ENCODE measurements at places on chromosomes 7 and 10.

- DNase-seq: no peak
These were observed 50.9 kb downstream of the INPP5A start for GRCh38 chr10:132588301-132589013.

GRCh38 chr10:116857156-116857555 lies 7.9 kb downstream of the ENO4 start:
- DNase-seq: no peak

DNA sequence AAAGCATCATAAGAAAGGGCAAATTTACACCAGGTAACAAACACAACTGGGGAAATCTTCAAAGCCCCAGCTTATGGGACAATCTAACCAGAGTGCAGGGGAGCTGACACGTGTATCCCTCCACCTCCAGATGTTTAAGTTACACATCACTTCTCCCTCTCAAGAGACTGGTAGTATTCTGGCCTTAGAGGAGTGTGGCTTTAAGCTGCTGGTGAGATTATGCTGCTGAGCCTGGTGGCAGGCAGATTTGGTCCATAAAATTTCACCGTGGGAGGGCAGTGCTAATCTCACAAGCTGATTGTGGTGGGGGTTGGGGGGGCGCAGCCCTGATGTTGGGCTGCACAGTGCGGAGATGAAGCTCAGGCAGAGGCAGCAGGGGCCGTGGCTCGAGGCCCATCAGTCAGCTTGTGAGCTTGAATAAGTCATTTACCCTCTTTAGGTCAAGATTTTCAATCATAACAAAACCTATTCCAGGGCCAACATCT lies 431.0 kb upstream of the GALNT17 start:
- DNase-seq: no peak

DNA sequence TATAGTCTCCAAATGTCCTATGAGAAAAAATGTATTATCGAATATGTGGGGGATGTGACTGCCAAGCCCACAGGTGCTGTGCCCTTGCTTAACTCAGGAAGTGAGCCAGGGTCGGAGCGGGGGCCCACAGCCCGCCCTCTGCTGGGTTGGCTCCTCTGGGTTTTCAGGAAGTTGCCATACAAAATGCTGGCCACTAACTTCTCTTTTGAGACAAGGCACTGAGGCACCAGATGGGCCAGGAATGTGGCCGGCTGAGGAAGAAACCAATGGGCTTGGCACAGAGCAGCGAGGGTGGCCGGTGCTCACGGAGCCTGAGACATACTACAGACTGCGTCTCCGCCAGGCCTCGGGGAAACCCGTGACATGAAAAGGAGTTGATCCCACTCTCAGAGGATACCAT lies 58.9 kb downstream of the FAM53B start:
- no peak for DNase-seq

DNA sequence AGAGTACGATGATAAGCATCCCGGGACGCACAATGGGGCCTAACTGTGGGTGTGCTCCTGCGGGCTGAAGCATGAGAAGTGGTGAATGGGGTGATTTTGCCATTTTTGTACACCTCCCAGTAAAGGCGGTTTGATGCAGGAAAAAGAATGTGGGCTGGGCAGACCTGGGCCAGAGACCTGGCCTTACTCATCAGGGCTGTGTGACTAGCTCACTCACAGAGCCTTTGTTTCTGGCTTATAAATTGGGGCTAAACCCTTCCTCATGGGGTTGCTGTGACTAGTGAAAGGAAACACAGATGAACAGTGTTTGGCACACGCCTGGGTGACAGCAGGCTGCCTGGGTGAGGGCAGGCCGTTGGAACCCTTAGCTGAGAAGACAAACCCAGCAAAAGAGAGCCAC lies 18.0 kb downstream of the RRP12 start:
- no peak for DNase-seq

GRCh38 chr10:62643606-62644587 lies 160.6 kb upstream of the ADO start:
- no peak for DNase-seq

DNA sequence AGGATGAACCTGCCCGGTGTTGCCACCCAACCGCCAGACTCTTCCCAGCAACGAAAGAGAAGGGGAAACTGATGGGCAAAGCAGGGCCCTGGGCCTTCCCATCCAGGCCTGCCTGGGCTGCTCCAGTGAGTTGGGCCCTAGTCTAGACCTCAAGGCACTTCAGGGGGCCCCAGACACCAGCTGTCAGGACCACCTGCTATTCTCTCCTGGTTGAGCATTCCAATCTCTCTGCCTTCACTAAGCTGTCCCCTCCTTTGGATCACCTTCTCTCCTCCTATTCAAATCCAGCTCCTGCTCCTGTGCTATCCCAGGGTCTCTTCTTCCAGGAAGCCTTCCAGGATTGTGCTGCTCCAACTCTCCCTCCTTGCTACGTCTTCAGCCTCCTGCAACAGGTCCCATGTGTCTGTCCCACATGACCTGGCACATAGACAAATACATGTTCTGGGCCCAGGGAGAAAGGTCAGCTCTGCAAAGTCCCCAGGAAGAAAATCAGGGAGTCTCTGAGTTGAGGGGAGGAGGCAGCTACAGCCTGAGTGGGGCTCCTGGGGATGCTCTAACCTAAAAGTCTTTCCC lies 3.1 kb downstream of the STX1A start:
- no peak for DNase-seq

DNA sequence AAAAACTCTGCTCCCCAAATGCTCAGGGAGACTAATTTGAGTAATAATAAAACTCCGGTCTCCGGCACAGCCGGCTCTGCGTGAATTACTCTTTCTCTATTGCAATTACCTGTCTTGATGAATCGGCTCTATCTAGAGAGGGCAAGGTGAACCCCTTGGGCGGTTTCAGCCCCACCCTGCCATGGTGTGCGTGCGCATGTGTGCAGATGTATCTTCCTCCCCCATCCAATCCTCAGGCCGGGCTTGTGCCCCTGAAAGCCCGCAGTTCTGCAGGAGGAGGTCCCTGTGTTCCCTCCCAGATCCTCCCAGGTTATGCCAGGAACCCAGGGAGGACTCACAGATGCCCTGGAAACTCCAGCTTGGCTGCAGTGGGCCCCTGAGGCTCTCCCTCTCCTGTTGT lies 48.3 kb upstream of the MYL10 start:
- DNase-seq: no peak

DNA sequence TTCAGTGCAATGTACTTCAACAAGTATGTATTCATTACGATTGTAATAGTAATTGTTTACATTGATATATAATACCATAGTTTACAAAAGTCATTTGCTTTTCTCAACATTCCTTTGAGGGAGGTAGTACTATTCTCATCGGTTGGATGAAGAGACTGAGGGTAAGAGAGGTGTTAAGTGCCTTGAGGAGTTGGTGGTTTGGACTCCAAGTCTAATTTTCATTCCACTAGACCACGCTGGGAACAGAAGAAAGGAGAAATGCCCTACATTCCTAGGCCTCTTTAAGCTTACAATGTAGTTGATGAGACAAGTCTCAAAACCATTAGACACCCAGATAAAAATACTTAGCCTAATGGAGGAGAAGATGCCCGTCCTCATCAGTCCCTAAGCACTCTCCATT lies 28.6 kb downstream of the CDK1 start:
- no peak for DNase-seq

DNA sequence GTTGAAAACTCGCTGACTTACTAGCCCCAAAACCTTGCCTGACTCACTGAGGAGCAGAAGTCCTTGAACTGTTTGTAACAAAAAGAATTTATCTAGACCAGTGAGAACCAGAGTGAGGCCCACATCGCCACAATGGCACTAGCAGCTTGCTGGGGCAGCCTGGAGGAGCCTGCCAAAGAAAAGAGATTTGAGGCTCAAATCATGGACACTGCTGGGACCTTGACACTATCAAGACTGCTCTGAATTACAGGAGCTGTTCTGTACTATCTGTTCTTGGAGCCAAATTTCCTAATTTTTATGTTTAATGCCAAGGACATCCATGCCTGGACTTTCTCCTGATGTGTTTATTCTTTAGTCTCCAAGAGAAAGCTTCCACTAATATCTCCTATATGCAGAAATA lies 82.0 kb upstream of the JCAD start:
- DNase-seq: no peak

DNA sequence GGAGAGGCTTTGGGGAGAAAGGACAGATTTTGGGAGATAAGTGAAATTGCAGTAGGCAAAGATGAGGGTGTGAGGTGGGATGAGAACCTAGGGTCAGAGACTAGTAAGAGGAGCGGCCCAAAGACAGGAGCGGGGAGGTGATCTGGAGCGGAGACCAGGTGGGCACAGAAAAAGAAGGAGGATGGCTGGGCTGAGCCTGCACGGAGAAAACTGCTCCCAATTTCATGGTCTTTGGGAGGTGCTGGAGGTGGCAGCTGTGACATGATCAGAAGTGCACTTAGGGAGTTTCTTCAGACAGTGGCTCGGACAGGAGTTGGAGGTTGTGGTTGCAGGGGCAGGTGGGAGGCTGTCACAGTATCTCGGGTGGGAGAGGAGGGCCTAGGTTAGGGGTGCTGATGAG lies 232.8 kb downstream of the SKAP2 start:
- no peak for DNase-seq

- DNase-seq: no peak
These were observed 195.8 kb downstream of the PTEN start for GRCh38 chr10:88059190-88059589.

- no peak for DNase-seq
These were observed 5.4 kb upstream of the GLI3 start for GRCh38 chr7:42242381-42242780.

DNA sequence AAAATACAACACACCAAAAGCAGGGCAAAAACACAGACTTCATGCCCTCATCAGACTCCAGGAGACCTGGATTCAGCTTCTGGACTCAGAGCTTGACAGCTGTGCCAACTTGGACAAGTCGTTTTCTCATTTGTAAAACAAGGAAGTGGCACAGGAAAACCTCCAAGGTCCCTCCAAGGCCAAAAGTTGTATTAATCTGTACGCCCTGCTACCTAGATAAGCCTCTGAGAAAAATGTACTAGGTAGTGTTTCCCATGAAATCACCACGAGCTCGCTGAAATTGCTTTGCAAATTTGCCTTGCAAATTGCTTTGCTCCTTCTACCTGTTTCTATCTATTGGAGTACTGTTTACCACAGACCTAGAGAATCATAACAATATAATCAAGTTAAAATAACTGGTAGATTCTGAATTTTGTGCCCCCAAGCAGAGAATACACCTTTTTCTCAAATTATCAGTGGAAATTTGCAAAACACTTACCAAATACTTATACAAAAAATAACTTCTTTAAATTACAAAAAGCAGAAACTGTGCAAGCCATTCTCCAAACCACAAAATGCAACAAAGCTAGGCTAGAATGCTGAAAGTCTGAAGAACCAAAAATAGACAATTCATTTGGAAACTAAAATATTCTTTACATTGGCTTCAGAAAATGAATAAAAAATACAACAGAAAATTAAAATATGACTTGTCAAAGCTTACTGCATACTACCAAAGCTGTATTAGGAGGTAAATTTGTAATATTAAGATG lies 158.1 kb upstream of the CHST15 start:
- DNase-seq: no peak

- DNase-seq: no peak
These were observed 14.8 kb upstream of the LSM8 start for GRCh38 chr7:118169146-118169545.

DNA sequence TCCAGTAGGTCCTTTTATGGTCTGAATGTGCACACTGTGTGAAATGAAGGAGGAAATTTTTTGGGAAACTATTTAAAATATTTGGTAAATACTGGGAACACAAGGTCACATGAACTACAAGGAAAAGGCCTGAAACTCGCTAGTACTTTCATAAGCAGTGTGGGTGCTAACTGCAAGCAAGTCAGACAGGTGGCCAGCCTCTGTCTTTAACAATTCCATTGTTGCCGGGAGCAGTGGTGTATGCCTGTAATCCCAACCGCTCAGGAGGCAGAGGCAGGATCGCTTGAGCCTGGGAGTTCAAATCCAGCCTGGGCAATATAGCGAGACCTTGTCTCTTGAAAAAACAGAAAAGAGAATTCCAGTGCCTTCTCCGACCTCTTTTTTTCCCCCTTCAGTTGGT lies 37.5 kb downstream of the SMURF1 start:
- DNase-seq: no peak

DNA sequence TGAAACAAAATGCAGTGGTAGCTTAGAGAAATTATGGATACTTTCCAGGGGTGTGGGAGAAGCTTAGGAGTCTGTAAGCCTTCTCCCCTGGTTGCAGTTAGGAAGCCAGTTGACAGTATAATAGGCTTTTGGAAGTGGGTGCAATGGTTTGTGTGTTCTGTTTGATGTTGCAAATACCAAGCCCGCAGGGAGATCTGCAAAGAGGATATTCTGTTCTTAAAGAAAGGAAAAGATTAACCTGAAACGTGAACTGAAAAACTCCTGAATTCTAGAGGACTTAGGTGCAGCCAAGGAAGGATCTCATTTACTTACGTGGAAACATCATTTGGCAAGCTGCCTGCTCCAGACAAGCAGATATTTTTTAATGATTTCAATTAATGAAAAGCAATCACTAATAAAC lies 496.6 kb downstream of the AUTS2 start:
- DNase-seq: no peak

- DNase-seq: no peak
These were observed 528.1 kb downstream of the KCNMA1 start for GRCh38 chr10:77109351-77109994.

- DNase-seq: no peak
These were observed 208.1 kb downstream of the TCF7L2 start for GRCh38 chr10:113158183-113158582.

GRCh38 chr10:9302140-9302746 lies 1247.8 kb downstream of the GATA3 start:
- no peak for DNase-seq

- no peak for DNase-seq
These were observed 696 bp downstream of the GIMAP4 start for GRCh38 chr7:150567871-150568301.

DNA sequence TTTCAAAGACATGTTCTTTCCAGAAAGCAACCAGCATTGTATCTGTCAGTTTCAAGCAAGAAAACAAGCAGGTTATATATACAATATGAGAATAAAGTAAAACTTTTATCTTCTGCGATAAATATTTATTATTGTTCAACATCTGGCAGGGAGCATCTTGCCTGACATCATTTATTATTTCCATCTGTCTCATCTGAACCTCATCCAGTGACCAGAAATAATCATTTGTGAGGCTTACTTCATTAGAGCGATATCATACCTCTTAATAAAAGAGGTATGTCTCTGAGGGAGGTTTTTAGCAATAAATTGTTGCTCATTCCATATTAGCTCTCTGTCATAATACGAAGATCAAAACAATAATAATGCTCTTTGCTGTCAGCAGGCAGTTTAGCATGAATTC lies 226.1 kb downstream of the CDC14C start:
- DNase-seq: no peak

All from DMS79 treated with DMSO at 0.1 percent for 48 hours (cell line).